LNCaP clone FGC (cell line): ENCODE measurements at places on chromosomes 5 and 9.
A peak's percentile ranks its signal among the peaks of the same experiment; 100 is the strongest.

DNA sequence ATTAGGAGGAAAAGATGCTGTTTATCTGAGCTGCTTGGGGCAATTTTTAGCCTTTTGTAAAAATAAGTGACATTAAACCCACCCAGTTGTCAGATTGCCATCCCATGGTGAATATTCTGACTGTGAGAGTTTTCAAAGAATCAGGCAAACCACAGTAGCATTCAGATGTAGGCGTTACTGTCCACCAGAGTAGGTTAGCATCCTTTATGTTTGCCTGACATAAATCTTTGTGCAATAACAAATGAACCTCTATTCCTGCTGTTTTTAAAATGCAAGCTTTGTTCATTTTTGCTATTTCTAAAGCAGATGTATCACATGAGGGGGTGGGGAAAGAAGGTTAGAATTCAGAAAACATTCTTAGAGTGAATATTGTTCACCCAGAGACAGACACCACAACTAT lies 427.8 kb downstream of the CDH9 start:
- no peak for DNase-seq

DNA sequence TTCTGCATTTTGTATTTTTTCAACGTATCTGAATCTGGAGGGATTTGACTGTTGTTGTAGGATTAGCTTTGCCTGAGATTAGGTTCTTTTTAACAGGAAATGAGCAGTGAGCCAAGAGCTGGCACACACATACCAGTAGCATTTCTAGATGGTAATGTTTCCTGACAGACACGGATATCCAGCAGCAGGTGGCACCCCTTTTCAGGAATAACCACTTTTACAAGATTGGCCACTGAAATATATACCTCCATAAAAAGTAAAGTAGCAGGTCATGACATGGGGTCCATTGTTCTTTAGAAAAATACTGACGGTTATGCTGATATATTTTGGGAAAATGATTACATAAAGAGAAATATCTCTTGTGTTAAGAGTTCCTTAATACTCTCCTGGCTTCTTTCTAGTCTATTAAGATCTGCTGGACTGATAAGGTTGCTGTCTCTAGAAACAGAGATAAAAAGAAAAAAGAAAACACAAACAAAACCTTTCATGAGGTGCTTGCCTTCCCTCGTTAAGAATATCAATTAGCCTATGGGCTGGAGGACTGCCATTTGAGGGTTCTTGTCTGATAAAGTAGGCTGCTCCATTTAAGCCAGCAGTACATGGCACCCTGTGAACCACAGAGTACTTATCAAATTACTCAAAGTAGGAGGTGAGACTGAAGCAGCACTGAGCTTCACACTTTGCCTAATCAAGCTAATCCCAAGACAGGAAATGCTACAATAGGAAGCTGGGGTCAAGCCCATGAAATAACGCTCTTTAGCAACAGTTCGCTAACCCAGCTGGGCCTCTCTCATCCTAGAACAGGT lies 101.6 kb upstream of the PCA3 start:
- peak; percentile 82 for DNase-seq

DNA sequence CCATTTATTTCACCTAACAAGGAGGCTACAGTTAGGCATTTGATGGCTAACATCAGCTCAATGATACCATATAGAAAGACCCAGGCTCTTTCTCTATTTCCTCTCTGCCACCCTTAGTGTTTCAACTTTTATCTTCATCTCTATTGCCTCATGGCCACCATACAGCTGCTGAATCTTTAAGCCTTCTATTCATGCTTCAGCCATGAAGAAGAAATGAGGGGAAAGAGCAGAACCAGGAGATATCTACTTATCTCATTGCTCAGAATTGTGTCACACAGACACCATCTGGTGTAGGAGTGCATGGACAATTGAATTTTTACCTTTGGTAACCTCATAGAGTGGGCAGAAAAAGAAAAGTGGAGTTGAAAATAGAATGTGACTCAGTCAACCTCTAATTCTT lies 6.7 kb downstream of the GAPT start:
- no peak for DNase-seq

DNA sequence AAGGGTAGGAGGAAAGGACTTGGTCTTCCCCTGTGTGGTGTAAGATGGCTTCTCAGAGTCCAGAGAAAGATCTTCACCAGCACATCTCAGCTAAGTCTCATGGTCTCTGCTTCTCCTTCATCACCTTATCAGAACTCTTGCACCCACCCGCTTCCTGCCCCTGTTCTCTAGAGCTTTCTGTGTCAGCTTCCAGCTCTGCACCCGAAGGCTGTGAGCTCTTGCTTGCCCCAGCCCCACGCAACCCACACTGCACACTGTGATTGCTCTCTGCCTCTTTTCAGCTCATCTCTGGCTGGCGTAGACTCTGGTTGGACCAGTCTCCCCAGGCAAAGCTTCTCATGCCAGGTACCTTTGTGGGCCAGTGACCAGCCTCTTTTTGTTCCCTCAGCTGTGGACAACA lies 93.2 kb upstream of the RAPGEF1 start:
- no peak for DNase-seq

DNA sequence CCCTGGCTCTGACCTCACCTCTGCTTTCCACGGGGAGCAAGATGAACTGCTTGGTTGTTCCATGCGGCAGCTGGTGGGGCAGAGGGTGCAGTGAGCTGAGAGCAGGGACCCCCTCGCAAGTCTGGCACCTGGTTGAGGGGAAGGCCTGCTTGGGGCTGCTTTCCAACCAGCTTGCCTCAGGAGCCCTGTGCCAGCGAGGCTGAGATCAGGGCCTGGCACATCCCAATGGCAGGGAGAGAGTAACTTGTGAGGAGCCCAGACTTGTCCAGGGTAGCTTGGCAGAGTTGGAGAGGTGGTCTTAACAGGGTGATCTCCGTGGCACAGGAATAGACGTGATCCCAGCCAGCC lies 68.9 kb downstream of the IQGAP2 start:
- DNase-seq = no peak

- no peak for DNase-seq
Observed at GRCh38 chr9:125902214-125902613, 155.0 kb downstream of the PBX3 start.

DNA sequence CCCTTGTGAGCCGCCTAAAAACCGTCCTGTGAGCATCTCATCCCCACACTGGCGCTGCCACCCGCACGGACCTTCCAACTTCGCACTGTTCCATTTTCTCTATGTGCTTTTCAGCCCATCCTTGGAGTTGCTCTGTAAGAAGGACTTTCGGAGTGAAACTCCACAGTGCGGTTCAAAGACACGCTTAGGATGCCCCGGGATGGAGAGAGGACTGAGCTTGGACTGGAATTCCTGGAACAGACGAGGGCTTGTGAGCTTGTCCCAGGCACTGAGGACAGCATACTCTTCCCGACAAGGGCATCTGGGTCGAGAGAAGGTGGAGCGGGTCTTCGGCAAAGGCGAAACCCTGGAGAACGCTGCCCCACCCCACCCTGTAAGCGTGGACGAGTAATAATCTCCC lies 187.8 kb downstream of the MEF2C start:
- DNase-seq = no peak

- no peak for DNase-seq
Observed at GRCh38 chr5:53337827-53338226, 142.6 kb upstream of the FST start.
